ENCODE measurements at places on chromosomes 13 and 19.

- DNase-seq, result no peak
Observed at GRCh38 chr13:91346850-91347201, 661 bp upstream of the MIR17HG start.

- DNase-seq, result no peak
Observed at GRCh38 chr13:109728791-109729731, 57.3 kb downstream of the IRS2 start.

- no peak for DNase-seq
Observed at GRCh38 chr19:46613525-46613924, 11.4 kb downstream of the PTGIR start.

GRCh38 chr19:19335408-19336158, 15.0 kb downstream of the MAU2 start:
- no peak for DNase-seq

DNA sequence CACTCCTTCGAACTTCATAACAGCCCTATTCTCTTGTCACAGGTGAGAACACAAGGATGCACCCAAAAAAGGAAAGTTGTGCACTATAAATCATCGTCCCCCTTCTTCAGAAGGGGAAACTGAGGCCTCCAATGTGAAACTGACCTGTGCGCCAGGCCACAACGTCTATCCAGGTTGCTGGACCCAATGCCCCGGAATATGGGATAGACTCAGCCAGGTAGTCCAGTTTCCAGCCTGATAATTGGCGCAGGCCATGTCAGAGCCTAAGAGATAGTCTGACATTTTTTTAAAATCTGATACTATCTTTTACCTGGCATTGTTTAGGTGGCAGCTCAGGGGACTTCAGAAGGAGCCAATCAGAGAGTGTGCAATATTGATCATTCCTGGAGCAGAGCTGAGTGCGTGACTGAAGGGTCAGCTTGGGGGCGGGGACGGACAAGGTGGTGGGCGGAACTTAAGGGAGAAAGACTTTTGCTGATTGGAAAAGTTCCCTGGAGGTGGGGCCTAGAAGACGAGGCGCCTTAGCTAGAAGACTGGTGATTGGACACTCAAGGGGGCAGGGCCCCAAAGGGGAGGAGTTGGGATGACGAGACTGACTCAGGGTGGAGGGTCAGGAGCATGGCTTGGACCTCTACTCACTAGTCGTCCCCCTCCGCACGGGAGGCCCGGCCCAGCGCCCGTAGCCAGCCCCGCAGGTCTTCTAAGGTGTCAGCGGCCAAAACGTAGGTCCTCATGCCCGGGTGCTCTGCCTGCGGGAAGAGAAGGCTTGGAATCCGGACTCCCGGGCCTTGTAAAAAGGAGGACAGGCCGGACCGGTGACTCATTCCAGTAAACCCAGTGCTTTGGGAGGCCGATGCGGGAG, 8.5 kb downstream of the PLEKHA4 start:
- no peak for DNase-seq

GRCh38 chr13:42028113-42028799, 20.2 kb upstream of the DGKH start:
- DNase-seq, result no peak

DNA sequence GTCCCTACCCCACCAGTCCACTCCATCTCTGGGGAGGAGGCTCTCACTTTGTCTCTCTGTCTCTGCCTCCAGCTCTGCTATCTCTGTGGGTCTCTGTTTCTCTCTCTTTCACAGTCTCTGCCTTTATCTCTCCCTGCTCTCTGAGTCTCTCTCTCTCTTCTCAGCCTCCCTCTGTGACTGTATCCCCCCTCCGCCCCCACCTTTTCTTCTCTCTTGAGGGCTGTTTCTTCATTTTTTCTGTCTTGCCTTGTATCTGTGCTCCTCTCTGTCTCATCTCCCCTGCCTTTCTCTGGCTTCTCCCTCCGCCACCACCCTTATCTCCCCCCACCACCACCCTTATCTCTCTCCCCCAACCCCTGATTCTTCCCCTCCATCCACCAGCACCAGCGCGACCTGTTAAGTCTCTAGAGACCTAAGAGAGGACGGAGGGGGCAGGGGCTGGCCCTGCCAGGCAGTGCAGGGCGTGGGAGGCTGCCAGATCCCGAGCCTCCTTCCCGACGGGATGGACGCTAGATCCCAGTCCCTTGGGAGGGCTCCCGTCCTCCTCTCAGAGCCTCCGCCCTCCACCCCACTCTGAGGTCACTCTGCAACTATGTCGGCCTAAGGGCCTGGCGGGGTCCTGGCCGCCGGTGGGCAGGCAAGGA, 1.0 kb downstream of the AXL start:
- no peak for DNase-seq

- DNase-seq, result no peak
Observed at GRCh38 chr13:60135344-60135743, 28.4 kb downstream of the DIAPH3 start.

GRCh38 chr13:102240110-102240509, 161.7 kb downstream of the FGF14 start:
- DNase-seq, result no peak

- no peak for DNase-seq
Observed at GRCh38 chr13:107743983-107744382, 471.4 kb downstream of the LIG4 start.

DNA sequence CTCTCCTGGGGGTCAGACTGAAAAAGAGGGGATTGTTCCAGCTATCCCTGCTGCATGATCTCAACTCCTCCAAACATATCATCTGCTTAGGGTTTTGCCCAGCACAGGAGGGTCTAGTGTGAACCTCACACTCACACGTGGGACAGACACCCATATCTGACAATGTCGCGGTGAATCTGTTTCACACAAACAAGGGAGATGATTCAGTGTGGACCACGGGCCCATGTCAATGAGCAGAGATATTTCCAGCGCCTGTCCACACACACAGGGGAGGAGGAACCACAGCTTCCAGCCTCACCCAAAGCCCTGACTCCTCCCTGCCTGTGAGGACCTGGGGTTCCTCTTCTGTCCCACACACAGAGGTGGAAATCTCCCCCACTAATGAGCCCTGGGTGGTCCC, 29.6 kb upstream of the KIR3DL3 start:
- DNase-seq, result no peak

- DNase-seq, result no peak
Observed at GRCh38 chr19:47323872-47324271, 8.1 kb upstream of the C5AR2 start.

DNA sequence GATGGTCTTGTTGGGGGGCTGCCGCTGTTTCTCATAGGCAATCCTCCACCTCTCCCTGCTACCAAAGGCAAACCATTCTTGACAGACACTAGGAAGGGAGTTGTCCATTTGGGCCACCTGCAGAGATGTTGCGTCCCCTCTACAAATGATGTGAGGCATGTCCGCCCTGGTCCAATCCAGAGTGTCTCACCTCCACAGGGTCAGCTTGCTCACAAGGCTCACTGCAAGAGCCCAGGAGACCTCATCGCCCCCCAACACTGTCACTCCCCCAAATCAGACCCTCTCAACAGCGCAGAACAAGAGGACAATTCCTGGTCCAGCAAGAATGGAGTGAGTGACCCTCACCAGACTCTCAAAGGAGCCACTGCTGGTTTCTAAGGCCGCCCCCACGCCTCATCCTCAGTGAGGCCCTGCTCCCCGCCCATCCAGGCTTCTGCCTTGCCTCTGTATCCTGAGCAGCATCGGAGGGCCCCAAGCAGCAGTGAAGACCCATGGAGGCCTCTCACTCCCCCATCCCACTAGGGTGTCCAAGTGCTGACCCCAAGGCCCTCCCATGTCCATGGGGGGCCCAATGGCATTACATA, 6.5 kb downstream of the HNRNPL start:
- no peak for DNase-seq

GRCh38 chr13:46571189-46571908, 18.4 kb downstream of the LRCH1 start:
- DNase-seq, result no peak

GRCh38 chr13:111129465-111130115, 14.5 kb downstream of the ARHGEF7 start:
- no peak for DNase-seq

DNA sequence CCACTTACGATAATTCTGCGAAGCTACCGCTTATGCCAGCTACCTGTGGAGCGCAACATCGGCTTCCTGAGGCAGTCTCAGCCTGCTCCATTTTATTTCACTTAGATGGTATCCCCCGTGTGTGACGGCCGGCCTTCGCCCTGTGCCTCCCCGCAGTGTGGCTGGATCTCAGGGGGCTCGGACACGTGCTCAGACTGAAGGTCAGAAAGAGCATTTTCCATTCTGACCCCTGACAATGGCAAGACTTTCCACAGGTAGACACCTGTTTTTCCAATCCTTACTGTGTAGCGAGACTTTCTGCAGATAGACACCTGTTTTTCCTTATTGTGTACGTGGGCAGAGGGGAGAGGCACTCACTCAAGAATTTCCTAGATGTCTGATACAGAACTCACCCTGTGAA, 52.7 kb downstream of the ATP11A start:
- DNase-seq, result no peak

DNA sequence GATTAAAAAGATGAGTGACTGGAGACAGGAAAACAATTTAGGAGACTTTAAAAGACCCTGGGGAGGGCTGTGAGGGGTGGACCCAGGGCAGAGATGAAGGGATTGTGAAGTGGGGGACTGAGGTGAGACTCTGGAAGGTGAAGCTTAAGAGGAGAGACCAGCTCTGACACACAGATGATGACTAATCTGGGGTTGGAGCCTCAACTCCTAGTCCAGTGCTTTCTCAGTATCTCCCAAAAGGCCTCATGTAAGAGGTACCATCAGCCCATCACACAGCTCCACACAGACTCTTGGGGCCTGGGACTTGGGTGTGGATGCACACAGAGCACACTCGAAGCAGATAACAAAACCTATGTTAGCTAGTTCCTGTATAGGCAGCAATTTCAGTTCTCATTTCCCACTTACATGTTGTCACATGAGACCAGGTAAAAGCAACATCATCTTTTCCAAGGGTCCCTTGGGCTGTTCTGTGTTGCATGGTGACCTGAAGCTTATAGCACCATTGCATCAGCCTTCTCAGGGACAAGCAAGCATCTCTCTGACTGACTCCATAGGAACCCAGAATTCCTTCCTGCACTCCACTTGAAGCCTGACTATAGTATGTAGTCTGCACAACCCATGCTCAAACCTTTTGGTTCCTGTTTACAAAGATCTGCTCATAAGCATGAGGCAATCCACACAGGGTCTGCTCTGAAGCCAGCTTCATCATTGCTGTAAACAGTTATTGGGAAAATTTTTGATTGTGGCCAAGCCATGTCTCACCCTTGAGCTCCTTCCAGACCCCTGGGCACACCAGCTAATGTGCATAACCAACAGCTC, 88.6 kb upstream of the MYCBP2 start:
- no peak for DNase-seq

GRCh38 chr13:99315186-99315585, 8.0 kb upstream of the GPR183 start:
- no peak for DNase-seq

DNA sequence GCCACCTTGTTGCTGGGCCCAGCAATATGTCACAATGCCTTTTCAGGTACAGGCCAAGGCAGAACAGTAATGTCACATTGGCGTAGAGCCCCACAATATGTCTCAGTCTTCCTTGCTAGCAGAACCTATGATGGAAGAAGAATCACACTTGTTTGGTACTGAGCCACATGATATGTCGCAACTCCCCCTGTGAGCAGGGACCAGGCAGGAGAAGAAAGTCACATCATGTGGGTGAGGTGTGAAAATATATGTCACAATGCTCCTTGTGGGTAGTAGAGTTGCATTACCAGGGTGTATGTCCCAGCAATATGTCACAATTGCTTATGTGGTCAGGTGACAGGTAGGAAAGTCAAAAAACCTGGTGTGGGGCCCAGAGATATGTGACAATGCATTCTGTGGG, 7.1 kb upstream of the ZNF91 start:
- DNase-seq, result no peak

DNA sequence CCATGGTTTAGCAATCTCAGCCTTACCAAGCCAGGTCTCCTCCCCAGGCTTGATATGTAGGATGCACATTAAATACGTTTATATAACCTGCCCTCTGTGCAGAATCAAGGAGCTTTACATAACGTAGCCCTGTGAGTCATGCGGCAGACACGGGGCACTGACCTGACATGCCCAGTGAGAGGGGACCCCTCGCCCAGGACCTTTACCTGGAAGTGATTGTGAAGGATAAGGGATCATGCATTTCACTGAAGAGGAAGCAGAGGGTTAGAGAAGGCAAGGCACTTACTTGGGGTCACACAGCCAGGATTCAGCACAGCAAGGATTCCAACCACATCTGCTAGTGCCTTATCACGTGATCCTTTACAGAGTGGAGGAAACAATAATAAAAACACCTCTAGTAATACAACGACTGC, 18.9 kb upstream of the FOSB start:
- DNase-seq, result no peak

DNA sequence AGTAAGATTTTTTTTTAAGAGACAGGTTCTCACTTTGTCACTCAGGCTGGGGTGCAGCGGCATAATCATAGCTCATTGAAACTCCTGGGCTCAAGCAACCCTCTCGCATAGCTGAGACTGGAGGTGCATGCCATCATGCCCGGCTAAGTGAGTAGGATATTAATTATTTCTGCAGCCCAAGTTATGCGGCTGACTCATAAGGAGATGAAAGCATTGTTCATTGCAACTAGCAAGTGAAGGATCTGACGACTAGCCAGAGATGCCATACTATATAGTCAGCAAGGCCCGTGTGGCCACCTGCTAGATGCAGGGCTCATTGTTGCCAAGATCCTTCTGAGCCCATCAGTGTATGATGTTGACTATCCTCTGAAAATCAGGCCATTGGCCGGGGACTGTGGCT, 45.2 kb downstream of the ABCC4 start:
- no peak for DNase-seq

DNA sequence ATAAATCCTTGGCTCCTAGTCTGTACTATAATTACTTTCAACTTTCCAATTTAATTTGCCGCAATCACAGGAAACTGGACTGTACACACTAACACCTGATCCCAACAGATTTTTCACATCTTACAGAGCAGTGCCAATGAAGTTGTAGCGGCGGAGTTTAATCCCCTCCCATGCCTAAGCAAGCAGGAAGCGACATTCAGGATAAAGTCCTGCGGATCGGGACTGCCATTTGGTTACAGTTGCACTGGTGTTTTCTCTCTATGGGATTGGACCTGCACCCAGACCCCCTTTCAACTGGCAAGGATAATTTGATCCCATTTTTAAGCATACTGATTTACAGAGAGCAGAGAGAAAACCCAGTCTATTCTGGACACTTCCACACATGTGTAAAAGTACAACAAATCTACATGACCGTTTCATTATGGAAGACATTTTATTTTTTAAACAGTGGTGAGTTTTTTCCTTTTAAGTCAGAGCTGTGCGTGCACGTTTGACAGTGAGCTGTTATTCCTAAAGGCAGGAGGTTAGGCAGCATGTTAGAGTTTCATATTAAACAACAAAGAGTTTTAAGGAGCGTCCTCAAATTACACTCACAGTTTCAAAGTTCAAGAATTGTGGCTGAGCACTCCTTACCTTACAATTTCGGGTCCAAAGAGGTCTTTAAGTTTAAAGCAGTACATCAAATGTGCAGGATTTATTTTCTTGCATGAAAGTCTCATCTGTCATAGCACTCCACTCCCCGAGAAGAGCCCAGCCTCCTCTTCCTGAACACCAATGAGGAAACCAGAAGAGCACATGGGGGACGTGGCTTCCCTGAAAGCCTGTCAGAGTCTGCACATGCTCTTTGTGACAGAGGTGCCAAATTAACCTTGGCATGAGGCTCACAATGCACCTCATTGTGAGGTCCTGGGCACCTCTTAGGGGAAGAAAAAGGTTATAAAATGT, 141.6 kb upstream of the RFC3 start:
- no peak for DNase-seq

- no peak for DNase-seq
Observed at GRCh38 chr19:14561847-14562351, 10.0 kb downstream of the NDUFB7 start.

- no peak for DNase-seq
Observed at GRCh38 chr19:36604656-36605100, 435 bp upstream of the ZNF382 start.

Measured in SK-N-MC (cell line).